ENCODE measurements at places on chromosomes 7 and 10. TPM values are rescaled to one million over a fixed set of nuclear protein-coding genes. Genes with fewer than 3 reads are reported as not detected.

- DNase-seq: no peak
Observed at GRCh38 chr10:18377898-18378297, 237.7 kb downstream of the CACNB2 start.

DNA sequence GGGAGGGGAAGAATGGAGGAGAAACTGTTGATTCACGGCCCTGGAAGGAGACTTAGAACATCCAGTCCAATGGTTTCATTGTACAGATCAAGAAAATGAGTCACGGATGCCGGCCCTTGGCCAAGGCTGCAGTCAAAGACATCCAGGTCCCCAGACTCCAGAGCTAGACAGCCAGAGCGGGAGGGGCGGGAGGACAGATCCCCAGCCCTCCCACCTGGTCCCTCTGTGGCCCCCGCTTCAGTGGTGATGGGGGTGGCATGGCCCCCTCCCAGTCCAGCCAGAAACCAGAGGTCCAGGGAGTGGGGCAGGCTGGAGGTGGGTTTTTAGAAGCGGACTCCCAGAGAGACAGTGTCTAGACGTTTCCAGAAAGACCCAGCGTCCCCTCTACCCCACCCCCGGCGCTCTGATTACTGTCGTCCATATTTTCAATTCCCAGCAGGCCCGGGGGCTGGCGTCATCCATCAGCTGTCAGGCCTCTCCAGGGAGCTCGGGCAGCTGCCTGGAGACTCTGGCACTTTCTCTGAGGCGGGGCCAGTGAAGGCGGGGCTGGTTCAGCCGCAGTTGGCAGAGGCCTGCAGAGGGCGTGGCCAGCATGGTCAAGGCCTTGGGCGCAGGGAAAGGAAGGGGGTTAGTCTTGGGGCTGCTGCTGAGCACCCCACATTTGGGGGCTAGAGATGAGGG, 8.0 kb upstream of the HSPB1 start:
- peak; percentile 99 for DNase-seq

GRCh38 chr7:134847851-134848588, 68.6 kb downstream of the CALD1 start:
- no peak for DNase-seq

DNA sequence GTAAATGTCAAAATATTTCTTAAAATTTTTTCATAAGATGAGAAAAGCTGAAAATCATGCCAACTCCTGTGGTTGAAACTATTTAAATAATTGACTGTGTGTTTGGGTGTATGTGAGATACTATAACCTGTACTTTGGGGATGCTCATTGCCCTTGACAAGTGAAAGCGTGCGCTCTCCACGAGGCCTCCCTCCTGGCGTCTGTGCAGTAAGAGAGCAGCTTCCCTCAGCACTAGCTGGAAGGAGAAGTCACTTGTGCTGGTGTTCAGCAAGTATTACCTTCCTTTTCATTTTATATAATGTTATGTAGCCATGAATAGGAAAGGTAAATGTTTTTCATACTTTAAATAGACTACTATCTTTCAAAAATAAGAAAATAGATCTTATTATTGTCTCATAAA, 118.9 kb downstream of the ZEB1 start:
- DNase-seq: no peak

- peak; percentile 57 for DNase-seq
Observed at GRCh38 chr10:43594944-43595589, 11.2 kb upstream of the ZNF485 start.

The SLC39A12 gene
- total RNA-seq: not detected

DNA sequence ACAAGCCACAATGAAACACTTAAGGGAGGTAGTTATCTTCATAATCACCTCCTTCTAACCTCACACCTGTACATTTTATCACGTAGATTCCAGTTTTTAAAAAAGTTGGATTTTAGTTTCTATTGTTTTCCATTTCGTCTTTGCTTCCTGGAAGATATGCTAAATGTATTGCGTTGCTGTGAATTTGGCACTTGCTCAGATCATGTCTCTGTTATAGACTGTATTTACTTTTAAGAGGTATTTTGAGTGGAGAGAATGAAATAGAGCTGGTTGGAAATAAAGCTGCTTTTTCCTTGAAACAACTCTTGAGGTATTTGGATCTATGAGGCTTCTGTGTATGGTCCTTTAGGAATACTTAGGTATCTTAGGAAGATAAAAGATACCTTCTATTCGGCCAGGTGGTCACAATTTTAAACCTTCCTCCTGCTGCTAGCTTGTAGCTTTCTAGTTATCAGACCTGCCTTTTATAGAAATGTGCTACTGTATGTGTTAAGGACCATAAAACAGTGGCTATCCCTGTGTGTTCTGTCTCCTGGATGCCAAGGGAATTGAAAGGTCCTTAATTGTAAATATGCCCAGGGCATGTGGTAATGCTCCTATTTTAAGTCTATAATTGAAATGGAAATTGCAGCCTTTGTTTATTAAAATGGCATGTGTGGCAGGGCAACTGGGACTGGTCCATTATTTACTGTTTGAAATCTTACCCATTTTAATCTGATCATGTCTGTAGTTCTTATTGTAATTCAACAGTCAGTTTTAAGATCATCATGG, 147.7 kb downstream of the SND1 start:
- no peak for DNase-seq

GRCh38 chr7:86469680-86470295, 173.9 kb upstream of the GRM3 start:
- DNase-seq: peak; percentile 64

DNA sequence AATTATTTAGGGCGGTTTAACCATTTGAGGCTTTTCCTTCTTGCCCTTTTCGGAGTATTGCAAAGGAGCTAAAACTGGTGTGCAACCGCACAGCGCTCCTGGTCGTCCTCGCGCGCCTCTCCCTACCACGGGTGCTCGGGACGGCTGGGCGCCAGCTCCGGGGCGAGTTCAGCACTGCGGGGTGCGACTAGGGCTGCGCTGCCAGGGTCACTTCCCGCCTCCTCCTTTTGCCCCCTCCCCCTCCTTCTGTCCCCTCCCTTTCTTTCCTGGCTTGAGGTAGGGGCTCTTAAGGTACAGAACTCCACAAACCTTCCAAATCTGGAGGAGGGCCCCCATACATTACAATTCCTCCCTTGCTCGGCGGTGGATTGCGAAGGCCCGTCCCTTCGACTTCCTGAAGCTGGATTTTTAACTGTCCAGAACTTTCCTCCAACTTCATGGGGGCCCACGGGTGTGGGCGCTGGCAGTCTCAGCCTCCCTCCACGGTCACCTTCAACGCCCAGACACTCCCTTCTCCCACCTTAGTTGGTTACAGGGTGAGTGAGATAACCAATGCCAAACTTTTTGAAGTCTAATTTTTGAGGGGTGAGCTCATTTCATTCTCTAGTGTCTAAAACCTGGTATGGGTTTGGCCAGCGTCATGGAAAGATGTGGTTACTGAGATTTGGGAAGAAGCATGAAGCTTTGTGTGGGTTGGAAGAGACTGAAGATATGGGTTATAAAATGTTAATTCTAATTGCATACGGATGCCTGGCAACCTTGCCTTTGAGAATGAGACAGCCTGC, 3.1 kb downstream of the FZD1 start:
- DNase-seq: peak; percentile 27

DNA sequence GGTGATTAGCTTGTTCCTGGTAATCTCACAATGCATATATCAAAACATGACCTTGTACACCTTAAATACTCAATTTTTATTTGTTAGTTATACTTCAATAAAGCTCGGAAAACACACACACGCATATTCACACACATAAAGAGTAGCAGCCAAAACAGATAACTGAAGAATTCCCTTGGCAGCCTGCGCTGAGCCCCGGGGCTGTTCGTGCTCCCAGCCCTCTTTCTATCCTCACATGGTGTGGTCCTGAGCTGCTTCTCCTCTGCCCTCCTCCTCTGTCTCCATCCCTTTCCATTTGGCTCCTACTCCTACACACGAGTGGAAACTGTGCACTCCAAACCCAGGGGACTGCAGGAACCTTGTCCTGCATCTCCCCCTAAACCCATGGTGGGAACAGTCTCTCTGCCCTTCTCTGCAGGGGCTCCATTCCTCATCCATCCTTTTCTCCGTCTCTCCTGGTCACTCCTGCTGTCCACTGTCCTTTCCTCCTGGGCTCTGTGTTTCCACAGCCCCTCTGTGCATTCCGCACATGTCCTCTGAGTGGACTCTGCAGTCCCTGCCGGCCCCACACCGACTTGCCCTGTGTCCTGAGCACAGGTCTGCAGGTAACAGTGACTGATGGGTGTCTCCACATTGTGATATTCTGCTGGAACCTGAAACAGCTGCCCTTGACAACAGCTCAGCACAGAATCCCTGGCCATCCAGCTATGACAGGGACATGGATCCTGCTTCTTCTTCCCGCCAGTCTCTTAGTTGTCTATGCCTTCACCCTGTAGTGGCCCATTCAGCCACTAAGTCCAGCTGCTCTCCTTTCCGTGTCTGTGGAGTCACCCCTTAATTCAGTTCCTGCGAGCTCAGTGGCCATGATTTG, 216.8 kb upstream of the ZNF32 start:
- no peak for DNase-seq

Data from LHCN-M2 (cell line).